ENCODE measurements at places on chromosomes 11 and 22. TPM values are rescaled to one million over a fixed set of nuclear protein-coding genes. Genes with fewer than 3 reads are reported as not detected.

Gene OLFML1
- 33.7 TPM for total RNA-seq

Gene OR51I1
- total RNA-seq: not detected

Gene GNAZ
- total RNA-seq: 4.4 TPM

Gene RFPL2
- not detected for total RNA-seq

Gene TRIM6
- 6.5 TPM for total RNA-seq

Gene WT1
- total RNA-seq: not detected

Gene SLN
- total RNA-seq: 2,034 TPM

Gene TRAF6
- 12.5 TPM for total RNA-seq

Gene C11orf65
- 2.5 TPM for total RNA-seq

Gene SUSD2
- 0.82 TPM for total RNA-seq

Gene RAPSN
- total RNA-seq: 55.2 TPM

Gene PRRG4
- total RNA-seq: 5.8 TPM

Gene OR10D3
- 0.31 TPM for total RNA-seq

Gene PGA4
- 0.82 TPM for total RNA-seq

Gene PANX2
- 0.31 TPM for total RNA-seq

Gene KLHDC7B
- total RNA-seq: 0.10 TPM

Gene OR4D10
- not detected for total RNA-seq
